ENCODE measurements at places on chromosomes 7 and 10.

- DNase-seq, result no peak
Observed at GRCh38 chr10:11754620-11755019, 12.4 kb downstream of the ECHDC3 start.

DNA sequence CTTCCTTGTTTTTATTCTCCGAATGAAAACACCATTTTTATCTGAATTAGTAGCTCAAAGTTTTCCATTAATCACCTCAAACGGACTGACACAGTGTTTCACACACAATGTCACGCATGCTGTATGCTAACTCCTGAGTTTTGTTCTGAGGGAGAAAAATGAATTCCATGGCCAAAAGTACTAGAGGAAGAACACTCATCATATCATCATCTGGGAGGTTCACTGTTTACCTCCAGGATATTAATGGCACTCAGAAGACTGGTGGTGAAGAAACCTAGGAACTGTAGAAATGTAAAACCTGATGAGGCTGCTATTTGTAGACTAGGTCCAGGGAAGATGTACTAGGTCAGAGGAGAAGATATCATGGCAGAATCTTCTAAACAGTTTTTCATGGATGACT, 395.6 kb upstream of the ETV1 start:
- DNase-seq, result no peak

GRCh38 chr10:110016039-110016438, 8.3 kb downstream of the ADD3 start:
- DNase-seq, result no peak

- no peak for DNase-seq
Observed at GRCh38 chr10:12360461-12360860, 11.1 kb downstream of the CAMK1D start.

GRCh38 chr10:71083716-71083975, 128.7 kb upstream of the UNC5B start:
- no peak for DNase-seq

- DNase-seq, result no peak
Observed at GRCh38 chr10:129927351-129928120, 36.5 kb downstream of the EBF3 start.

DNA sequence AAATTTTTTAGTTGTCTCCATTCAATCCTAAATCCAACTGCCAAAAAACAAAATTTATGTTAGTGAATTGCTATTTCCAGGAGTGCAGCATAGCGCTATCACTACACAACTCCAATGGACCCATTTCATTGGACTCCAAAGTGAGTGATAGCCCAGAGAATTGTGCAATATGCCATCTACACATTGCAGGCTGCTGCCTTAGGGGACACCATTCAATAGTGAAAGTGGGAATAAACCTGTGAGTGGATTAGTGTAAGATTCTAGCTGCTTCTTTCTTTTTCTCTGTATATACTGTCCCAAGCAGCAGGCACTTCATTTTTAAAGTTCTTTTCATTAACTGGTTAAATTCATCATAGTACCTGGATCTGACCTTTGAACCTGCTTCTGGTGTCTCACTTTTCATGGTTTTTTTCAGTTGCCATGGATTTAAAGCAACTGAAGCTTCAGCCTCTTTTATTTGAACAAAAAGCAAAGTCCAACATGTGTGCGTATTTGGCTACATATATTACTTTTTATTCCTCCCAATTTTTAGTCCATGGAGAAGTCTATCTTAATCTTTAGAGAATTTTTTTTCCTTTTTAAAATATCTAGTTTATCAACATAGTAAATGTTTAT, 97.3 kb downstream of the DGKB start:
- DNase-seq, result no peak

GRCh38 chr10:72106154-72106849, 18.0 kb upstream of the SPOCK2 start:
- DNase-seq, result no peak

Measured in HS-27A (cell line).